ENCODE measurements at places on chromosomes 4 and X. TPM values are rescaled to one million over a fixed set of nuclear protein-coding genes. Genes with fewer than 3 reads are reported as not detected.

CCDC149 gene
- total RNA-seq, result 2.6 TPM

PDCL2 gene
- total RNA-seq, result not detected

CSAG1 gene
- 0.53 TPM for total RNA-seq

TLR10 gene
- 0.02 TPM for total RNA-seq

FGF13 gene
- total RNA-seq, result not detected

TMSB15B gene
- 4.7 TPM for total RNA-seq

TAF1 gene
- total RNA-seq, result 15.0 TPM

CT45A3 gene
- total RNA-seq, result 0.12 TPM

Data from A549 treated with dexamethasone at 1 μM for 4 hours (cell line).